ENCODE measurements at places on chromosomes 2 and 18.

DNA sequence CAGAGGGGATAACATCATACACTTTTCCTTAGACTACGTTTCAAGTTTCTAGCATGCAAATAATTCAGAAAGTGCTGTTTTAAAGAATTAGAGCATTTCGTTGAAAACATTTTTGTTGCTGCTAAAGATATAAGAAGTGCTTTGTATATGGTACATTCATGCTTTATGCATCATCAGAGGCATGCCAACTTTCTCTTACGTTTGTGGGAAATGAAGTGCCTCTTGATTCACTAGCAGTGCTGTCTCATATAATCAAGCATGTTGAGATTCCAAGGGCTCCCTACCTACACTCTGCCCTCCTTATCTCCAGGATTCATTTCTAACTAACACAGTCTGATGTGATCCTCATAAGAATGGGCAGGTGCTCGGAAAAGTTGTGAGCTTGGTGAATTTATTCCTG, 748.6 kb upstream of the DDX18 start:
- DNase-seq, result no peak

DNA sequence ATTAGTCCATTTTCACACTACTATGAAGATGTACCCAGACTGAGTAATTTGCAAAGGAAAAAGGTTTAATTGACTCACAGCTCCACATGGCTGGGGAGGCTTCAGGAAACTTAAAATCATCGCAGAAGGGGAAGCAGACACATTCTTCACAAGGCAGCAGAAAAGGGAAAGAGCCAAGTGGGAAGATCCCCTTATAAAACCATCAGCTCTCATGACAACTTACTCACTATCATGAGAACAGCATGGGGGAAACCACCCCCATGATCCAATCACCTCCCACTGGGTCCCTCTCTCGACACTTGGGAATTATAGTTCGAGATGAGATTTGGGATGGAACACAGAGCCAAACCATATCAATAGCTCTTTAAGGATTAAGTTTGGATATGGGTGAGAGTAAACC, 246.1 kb upstream of the CYRIA start:
- no peak for DNase-seq

DNA sequence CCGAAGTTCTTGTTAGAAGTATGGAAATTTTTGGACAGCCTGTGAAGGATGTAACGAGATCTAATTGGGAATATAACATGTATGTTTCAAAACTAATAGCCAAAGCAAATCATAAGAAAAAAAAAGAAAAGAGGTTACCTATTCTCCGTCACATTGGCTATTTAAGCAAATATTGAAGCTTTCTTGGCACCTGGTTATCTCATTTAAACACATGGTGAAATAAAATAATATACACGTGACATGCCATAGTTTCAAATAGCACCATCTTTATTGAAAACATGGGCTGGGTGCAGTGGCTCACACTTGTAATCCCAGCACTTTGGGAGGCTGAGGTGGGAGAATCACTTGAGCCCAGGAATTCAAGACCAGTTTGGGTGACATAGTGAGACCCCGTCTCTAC, 56.7 kb downstream of the ZEB2 start:
- no peak for DNase-seq

DNA sequence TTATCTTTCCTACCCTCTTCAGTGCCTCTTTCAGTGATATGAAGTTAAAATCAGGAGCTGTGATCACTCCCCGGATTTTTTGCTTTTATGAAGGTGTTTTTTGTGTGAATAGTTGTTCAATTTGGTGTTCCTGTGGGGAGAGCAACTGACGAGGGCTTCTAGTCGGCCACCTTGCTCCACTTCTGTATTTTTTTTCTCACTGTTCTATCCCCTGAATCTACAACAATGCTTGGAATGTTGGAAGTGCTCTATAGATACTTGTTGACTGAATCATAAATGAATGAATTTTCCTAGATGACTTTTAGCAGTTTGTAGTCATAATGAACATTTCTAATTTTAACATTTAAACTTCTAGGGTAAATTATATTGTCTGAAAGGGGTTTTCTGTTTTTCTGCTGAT, 247.3 kb downstream of the ZNF385B start:
- no peak for DNase-seq

- no peak for DNase-seq
Observed at GRCh38 chr2:130864830-130865800, 28.4 kb downstream of the ARHGEF4 start.
